ENCODE measurements at places on chromosomes 6 and 20.

GRCh38 chr20:10060226-10060625 lies 25.4 kb downstream of the ANKEF1 start:
- DNase-seq: no peak

DNA sequence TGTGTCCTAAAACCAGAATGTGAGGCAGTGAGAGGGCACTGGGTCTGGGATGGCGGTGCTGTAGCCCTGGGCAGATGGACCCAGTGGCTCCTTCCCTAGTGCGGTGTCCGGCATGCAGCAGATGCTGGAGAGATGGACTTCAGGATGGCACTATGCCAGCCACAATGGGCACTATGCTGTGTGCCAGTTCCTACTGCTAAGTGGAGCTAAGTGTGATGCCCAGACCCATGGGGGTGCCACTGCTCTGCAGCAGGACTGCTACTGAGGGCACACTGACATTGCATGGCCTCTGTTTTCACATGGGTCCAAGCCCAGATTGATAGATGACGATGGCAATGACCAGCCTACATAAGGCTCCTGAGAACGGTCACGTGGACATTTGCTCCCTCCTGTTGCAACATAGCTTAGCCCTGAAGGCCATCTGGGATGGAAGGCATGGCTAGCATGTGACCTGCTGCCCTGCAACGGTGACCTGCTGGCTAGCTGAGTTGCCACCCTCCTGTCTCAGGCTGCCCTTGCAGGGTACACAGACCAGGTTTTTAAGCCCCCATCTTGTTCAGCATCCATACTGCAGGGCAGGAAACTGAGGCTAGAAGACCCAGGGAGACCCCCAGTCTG lies 31.3 kb upstream of the KCNK16 start:
- DNase-seq: no peak

DNA sequence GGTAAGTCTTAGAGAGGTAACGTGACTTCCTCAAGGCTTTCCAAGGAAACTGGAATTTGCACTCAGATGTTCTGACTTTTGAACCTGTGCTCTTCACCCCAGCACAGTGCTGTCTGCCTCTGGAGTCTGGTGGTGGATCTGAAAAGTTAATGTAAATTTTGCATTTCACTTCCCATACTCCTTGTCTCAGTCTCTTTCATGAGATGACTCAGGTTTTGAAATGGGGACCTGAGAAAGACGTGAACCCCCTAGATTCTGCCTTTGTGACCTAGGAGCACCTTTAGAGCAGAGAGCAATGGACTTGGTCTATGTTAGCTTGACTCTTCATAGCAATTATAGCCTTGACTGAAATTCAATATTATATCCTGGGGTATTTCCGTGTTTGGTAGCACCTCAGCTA lies 223.0 kb downstream of the QKI start:
- DNase-seq: no peak

DNA sequence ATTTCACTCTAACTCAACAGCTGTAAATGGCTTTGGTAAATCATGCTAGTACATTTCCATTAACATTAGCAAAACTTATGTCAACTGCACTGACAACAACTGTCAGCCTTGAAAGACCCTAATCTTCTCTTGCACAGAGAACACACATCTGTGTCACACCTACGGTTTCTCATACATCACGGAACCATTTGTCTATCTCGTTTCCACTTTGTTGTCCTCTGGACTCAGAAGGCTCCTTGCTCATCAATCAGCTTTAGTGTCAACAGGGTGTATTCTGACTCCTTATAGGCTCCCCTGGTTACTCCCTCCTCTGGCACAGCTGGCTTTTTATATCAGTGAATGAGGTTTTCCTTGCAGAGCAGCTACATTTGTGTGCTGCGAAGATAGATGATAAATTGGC lies 49.3 kb downstream of the CD83 start:
- DNase-seq: no peak

DNA sequence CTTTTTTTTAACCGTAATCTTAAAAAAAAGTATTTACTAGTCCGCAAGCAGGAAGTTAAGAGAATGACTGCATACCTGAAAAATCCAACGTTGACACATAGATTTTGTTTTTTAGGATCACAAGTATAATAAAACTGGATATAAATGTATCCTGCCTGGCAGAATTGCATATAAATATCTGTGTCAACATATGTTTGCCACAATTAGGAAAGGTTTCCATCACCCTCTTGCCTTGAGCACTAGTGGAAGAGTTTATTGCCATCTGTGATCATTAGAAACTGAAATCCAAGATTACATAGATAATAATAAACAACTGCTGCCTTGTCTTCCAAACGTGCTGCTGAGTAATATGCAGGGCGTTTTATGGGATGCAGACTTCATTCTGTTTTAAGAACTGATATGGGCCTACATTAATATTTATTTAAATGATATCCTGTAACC lies 27.9 kb downstream of the PLEKHG1 start:
- DNase-seq: no peak

DNA sequence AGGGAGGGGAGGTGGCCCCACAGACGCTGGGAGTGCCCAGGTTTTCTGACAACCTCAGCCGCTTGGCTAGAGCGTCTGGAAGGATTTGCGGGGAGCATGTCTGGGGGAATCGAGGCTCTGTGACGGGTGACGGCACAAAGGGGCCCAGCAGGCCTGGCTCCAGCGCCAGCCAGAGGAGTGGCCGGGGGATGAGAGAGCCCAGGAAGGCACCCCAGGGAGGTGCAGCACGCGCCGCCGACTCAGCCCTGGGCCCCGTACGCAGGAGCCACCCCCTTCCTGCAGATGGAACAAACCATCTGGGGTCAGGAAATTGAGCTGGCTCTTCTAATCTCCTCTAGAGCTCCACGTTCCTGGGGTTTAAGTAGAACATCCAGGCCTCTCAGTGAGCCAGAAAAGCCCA lies 5.9 kb upstream of the SLCO4A1 start:
- DNase-seq: no peak

GRCh38 chr6:133392641-133393040 lies 151.5 kb downstream of the EYA4 start:
- no peak for DNase-seq

- DNase-seq: no peak
Observed at GRCh38 chr6:129351807-129352206, 358.2 kb downstream of the ARHGAP18 start.

GRCh38 chr6:158648682-158649131 lies 1.1 kb upstream of the SYTL3 start:
- DNase-seq: no peak

DNA sequence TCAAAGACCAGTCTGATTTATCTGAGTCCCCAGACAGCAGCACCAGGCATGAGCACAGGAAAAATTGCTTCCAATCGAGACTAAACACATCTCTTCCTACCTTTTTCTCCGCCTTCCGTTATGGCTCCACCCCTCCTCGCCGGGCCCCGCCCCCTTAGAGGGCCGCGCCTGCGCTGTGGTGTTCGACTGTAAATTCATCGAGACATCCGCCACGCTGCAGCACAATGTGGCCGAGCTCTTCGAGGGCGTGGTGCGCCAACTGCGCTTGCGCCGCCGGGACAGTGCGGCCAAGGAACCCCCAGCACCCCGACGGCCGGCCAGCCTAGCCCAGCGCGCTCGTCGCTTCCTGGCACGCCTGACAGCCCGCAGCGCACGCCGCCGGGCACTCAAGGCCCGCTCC lies 8.9 kb downstream of the REM1 start:
- no peak for DNase-seq

- peak; percentile 96 for DNase-seq
Observed at GRCh38 chr20:5072756-5073659, 46.8 kb downstream of the PCNA start.

DNA sequence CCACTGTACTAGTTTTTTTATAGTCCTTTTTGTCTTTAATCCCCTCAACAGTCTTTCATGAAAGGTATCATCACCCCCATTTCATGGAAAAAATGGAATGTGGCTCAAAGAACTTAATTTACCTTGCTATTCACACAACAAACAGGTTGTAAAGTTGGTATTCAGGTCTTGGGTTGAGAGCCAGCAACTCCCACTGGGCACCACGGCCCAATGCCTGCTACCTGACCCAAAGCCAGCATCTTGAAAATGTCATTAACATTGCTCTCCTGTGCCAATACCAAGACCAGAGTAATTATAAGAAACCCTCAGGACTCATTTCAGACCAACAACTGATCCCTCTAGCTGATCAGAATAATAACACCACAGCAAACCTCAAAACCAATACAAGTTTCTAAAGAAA lies 75.7 kb downstream of the METTL24 start:
- DNase-seq: no peak

DNA sequence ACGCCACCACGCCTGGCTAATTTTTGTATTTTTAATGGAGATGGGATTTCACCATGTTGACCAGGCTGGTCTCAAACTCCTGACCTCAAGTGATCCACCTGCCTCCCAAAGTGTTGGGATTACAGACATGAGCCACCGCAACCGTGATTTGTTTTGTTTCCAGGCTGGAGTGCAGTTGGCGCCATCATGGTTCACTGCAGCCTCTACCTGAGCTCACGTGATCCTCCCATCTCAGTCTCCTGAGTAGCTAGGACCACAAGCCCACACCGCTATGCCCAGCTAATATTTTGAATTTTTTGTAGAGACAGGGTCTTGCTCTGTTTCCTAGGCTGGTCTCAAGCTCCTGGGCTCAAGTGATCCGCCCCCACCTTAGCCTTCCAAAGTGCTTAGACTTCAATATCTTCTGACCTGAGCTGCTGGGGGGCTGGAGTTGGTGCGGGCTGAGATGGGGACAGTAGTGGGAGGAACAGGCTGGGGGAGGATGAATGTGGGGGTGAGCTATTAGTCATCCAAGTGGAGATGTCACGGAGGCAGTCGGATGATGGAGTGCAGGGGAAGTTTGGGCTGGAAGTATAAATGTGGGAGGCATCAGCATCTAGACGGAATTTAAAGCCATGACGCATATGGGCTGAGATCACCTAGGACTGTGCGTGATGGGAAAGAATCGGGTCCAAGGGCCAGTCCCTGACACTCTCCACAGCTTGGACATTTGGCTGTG lies 23.1 kb upstream of the ZMYND8 start:
- no peak for DNase-seq

- DNase-seq: no peak
Observed at GRCh38 chr20:10578607-10579006, 95.2 kb downstream of the JAG1 start.

DNA sequence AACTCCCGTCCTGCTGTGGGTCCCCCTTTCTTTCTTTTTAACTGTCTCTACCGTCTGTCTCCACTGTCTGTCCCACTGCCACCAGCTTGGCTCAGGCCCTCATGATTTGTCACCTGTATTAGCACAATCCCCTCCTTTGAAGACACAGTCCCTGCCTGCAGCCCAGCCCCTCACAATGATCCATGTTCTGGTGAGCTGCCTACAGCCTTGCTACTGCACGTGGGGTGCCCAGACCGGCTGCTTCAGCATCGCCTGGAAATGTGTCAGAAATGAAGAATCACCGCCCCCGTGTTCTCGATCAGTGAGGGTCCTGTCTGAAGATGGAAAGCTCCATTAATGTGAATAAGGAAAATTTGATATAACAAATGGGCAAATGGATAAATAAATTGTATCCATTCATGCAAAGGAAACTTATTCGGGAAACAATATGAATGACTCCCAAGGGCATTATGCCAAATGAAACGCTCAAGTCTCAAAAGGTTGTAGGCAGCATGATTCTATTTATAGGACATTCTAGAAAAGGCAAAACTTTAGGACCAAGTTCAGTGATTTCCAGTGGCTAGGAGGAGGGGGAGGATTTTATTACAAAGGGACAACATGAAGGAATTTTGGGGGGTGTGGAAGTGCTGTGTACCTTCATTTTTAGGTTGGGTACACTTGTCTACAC lies 59.4 kb upstream of the CD83 start:
- DNase-seq: no peak
